Activated T-cell treated with anti-CD3 and anti-CD28 coated beads, Interleukin-2, amount 50 U/mL, for 1 hour (primary cell): ENCODE measurements at places on chromosomes 6 and 20.

DNA sequence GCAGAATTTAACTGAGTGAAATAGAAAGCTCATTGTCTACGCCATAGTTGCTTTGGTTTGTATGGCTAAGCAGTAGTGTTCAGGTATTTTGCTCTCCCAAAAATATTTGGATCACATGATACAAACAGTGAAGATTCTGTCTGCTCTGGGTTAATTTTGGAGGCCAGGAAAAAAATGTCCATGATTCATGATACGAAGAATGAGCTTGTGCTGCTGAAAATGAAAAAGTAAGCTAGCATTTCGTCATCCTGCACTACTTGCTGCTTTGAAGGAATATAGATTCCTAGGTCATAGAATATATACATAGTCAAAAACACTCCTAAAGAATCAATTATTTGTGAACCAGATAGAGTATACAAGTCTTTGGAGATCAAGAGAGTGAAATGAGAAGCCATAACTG, 8.3 kb downstream of the WRNIP1 start:
- DNase-seq, result no peak

DNA sequence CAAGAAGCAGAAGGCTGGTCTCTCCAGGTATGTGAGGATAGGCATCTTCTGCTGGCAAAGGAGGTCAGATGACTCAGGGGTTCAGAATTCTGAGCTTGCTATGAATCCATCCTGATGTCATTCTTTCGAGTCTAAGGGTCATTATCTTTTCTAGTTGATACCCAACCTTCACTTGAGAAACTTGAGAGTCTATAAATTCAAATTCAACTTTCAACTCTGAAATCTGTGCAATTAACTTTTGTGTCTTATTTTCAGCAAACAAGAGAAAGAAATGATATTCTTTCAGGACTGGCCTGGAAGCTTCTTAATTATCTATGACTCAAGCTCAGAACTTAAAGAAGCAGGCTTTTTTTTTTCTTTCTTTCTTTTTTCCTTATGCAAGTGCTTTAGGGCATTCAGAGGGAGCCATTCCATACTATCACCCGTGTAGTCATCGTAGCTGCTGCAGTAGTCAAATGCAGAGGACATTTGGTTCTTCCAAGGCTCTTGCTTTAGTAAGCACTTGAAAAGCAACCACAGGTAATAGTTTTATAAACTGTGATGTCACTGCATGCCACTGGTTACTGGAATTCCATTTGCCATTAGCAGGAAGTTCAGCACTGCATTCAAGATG, 93.0 kb downstream of the ADTRP start:
- DNase-seq, result no peak

DNA sequence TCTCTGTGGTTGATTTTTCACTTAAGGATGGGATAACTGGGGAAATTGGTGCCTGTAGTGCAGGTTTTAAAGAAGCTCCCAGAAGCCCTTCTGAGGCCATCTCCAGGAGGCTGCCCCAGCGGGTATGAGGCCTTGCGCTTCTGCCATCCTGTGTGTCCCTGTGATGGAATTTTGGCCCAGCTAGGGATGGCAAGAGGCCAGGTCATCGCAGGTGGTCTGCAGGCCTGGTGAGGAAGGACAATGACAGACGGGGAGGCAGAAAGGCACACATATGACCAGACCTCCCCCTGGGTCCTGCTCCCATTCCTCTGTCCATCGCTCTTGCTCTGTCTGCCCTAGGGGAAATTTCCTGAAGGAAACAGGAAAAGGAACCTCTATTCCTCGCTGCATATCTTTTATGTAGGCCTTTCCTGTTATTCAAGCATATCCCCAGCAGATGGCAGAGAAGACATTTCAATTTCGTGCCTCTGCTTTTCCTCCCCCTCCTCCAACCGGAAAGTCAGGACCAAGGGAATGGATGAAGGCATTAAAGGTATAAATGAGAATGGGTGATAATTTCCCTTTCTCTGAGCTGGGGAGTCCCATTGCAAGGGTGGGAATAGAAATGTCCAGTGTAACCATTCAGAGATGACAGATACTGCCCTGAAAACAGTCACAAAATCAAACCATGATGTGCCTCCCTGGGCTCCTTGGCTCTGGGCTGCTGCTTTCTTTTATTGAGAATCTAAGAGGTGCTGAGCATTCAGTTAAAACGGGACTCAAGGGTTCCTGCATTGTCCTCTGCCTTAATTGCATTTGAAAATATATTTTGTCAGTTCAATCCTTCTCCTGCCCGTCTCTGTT, 17.6 kb upstream of the HLA-F start:
- DNase-seq, result no peak

DNA sequence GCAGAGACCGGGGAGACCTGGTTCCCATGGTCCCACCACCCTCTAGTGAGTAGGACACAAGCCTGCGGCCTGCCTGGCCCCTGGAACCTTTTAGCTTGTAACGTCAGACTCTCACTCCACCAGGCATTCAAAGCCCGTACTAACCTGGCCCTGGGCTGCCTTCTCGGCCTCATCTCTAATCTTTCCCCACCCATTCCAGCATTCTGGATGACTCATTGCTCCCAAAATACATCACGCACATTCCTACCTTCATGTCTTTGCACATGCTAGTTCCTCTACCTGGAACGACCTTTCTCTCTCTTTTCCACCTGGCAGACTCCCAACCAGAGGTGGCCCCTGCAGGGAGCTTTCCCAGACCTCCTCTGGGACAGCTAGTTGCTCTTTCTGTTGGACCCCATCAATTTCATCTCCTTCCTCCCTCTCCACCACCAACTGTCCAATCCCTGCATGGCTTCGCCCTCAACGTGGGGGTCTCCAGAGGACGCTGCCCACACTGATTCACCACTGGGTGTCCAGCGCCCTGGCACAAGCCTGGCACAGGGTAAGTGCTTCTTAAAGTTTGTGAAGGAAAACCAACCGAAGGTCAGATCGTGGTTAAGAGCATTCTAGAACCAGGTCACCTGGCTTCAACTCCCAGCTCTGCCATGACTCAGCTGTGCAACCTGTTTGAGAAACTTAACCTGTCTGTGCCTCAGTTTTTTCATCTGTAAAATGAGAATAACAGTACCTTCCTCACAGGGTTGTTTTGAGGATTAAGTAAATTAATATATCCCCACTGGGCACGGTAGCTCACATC, 35.2 kb downstream of the JPH2 start:
- no peak for DNase-seq

DNA sequence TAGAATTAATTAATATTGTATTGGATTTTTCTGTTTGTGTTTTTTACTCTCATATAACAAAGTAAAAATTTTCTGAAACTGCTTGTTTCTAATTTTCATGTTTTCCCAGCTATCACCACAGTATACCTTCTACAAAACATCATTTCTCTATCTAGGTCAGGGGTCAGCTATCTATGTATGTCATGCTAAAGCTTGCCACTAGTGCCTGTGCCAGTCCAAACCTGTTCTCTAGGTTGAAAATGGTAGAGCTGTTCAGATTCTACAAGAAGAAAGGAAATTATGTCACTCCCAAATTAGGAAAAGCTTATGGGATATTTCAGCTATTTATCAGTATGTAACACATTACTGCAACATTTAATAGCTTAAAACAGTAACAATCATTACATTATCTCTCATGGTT, 5.8 kb upstream of the ME1 start:
- no peak for DNase-seq

- DNase-seq, result no peak
These were observed 67.4 kb upstream of the DSP start for GRCh38 chr6:7473805-7474719.

GRCh38 chr20:24779131-24779530, 169.9 kb upstream of the CST7 start:
- no peak for DNase-seq

DNA sequence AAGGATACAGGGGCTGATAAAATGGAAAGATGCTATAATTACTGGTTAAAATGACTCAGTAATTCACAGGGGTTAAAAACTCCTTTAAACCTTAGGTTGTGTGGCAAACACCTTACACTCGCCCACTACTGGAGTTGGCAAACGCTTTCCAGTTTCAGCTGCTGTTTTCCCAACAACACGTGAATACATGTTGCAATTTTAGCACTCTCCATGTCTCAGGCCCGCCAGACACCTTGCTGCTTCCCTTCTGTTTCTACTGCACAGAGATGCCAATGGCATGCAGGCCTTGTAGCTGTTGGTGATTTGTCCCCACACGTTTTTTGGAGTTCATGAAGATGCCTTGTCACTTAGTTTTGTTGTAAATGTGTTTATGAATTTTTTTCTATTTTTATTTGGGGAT, 5.3 kb upstream of the TTPAL start:
- DNase-seq, result no peak

DNA sequence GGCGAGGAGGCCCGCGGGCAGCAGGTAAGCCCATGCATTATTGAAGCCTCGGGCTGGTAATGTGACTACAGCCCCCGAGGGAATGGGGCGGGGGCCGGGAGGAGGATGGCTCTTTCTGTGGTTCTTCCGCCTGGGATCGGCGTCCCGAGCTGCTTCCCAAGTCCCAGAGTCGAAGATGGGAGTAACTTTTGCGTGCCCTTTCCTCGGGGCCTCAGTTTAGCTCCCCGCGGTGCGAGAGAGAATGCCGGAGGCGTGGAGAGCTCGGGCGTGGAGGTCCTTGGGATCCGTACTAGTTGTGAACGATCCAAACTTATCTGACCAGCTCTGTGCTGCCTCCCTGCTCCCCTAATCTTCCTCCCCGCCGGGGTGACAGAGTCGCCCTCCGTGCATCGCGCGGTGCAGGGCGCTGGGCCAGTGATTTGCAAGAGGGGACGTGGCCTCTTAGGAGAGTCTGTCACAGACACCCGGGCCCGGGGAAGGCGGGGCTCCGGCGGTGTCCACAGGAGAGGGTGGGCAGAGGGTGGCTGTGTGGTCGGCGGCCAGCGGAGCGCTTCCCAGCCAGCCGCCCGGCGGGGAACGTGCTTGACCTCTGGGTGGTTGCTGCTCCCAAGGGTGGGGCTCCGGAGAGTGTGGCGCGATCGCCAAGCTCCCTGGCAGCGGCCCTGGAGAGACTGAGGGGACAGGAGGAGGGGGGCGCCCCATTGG, 815 bp downstream of the UTRN start:
- peak; percentile 50 for DNase-seq

- DNase-seq, result no peak
These were observed 60.8 kb downstream of the PRDM1 start for GRCh38 chr6:106146852-106147351.

DNA sequence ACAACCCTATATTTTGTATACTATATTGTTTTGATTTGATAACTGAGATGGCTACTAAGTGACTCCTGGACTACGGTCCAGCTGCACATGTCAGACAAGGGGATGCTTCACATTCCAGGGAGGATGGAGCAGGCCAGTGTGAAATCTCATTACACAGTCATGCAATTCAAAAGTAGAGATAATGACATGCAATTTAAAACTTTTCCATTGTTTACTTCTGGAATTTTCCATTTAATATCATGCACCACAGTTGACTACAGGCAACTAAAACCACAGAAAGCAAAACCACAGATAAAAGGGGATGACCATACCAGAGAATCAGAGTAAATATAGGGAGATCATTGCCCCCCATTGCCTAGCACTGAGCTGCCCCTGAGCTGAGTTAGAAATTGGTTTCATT, 366.4 kb downstream of the BTBD9 start:
- no peak for DNase-seq

DNA sequence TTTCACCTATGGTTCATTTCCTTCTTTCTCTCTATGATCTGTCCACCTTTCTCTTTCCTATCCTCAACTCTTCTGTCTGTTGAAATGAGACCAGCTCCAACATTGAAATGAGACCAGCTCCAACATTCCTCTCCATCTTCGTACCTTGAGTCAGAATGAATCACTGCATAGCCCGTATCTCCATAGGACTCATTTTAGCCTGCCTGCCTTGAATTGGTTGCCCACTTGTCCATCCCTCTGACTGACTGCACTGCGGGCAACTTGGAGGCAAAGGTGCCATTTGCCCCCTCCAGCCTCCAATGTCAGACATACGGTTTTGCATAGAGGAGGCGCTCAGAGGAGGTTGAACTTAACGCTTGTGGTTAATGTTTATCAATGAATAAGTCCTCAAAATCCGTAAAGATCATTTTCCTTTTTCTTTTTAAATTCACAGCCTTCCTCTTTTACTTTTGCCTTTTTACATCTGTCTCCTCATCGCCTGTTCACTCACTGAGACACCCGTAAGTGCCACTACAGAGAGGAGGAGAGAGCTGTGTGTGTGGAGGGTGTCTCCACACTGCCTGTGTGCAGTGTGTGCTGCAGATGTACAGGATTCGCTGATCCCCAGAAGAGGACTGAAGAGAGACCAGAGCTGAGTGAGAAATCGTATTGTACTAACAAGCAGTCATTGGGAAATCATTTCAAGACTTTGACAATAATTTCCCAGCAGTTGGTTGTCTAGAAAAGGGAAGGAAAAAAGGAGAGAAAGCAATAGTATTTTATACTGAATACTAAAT, 579.6 kb upstream of the MAP3K7 start:
- no peak for DNase-seq

GRCh38 chr6:107658920-107659865, 164.9 kb downstream of the SCML4 start:
- no peak for DNase-seq

GRCh38 chr6:152636021-152636608, 1.0 kb downstream of the SYNE1 start:
- no peak for DNase-seq

- peak; percentile 49 for DNase-seq
These were observed 395.5 kb upstream of the RUNX2 start for GRCh38 chr6:44932651-44933091.
